Activated CD4-positive, alpha-beta T cell treated with anti-CD3 and anti-CD28 coated beads, Interleukin-2, amount 50 U/mL, for 1 hour (primary cell): ENCODE measurements at places on chromosomes 3 and 15.

DNA sequence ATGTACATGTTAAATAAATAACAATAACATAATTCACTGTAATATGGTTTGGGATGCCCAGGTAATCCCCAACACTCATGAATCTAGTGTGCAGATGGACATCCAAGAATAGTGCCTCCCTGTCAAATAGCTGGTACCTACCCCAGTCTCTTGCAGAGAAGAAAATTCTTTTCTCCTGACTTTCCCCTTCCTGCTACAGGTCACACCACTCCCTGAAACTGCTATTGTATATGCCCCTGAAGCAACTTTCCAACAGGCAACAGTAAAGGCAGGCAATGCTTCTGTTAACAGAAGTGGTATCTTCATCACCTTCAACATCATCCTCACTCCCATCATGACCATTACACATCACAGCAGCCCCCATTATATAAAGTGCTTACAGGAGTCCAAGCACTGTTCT is 431.6 kb downstream of the MAGI1 start:
- no peak for DNase-seq

- DNase-seq, result peak; percentile 34
These were observed 33.9 kb downstream of the PFN2 start for GRCh38 chr3:149936812-149937230.

GRCh38 chr3:57048728-57049127 is 11.7 kb upstream of the SPATA12 start:
- no peak for DNase-seq

DNA sequence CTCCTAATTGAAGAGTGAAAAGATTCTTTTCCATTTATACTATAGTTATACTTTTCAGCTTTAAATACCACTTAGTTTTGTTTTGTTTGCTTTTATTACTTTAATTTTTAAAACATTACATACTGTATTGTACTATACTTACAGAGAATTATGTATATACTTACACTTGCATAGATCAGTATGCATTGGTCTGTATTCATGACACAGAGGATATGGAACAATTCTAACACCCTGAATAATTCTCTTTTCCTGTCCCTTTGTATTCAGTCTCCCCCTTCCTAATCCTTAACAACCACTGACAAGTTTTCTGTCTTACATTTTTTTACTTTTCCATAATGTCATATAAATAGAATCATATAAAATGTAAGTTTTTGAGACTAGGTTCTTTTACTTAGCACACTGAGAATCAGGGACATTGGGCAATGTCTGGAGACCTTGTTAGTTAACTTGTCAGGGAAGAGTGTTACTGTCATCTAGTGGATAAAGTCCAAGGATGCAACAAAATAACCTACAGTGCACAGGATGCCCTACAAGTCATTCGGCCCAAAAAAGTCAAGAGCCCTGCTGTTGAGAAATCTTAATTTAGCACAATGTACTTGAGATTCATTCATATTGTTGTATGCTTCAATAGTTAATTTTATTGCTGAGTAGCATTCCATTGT is 95.7 kb upstream of the MCTP2 start:
- no peak for DNase-seq

DNA sequence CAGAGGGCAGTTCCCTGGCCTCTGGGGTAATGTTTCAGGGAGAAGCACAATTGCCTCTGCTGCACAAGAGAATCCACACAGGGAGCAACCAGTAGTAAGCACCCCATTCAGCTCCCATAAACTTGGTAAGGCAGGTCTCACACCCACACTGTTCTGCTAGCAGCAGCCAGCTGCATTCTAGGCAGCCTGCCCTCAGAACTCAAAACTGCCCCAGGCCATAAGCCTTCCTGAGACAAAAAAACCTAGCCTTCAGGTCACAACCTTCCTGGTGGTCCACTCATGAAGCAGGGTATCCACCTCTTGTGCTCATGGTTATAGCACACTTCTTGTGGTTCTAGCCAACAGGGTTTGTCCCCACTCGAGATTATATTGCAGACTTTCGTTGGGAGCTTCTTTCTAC is 33.7 kb upstream of the ABI3BP start:
- DNase-seq, result no peak

DNA sequence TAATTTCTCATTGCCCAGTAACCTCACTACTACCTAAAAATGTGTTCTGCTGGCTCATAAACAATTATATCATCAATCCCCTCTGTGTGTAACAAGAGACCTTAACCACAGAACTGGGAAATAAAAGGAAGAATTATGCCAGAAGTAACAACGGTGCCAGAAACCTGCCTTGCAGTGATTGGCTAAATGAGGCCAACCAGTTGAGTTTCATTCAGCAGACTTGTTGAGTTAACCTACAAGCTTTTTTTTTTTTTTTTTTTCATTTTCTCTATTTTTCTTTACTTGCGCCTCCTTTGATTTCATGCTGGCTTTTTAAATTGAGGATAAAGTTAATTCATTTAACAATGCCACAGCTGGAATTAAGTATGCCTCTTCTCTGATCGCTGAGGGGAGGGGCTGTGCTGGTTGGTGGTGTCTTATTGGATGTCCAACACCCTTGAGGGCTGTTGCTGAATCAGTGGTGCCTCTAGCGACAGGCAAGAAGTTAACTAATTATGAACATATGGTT is 30.0 kb upstream of the GMNC start:
- no peak for DNase-seq

DNA sequence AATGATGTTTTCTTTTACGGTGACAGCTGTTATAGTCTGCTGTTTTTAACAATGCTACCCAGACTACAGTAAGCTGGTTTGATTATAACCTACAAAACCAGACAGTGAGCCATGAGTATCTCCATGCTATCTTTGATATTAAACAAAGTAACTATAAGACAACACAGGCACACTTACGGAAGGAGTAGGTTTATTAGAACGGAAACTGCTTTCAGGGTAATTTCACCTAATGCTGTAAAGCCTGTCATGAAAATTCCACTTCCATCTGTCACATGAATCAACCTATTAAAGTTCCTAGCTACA is 33.0 kb downstream of the VPS13C start:
- no peak for DNase-seq
